Hematopoietic multipotent progenitor cell (in vitro differentiated cells): ENCODE measurements at places on chromosomes 12 and 14. TPM values are rescaled to one million over a fixed set of nuclear protein-coding genes. Genes with fewer than 3 reads are reported as not detected.

The NEUROD4 gene
- total RNA-seq, result not detected

The A2M gene
- total RNA-seq, result under 0.01 TPM

The BMP4 gene
- 0.27 TPM for total RNA-seq

The RNASE3 gene
- total RNA-seq, result 3.0 TPM

The ADAMTS20 gene
- total RNA-seq, result not detected

The KLHL33 gene
- 0.27 TPM for total RNA-seq

The DDX55 gene
- 15.6 TPM for total RNA-seq

The ETFRF1 gene
- total RNA-seq, result 15.1 TPM

The TAS2R42 gene
- total RNA-seq, result not detected

The RPGRIP1 gene
- total RNA-seq, result under 0.01 TPM

The OAS2 gene
- 34.7 TPM for total RNA-seq

The PIP4P1 gene
- 36.1 TPM for total RNA-seq

The BICDL1 gene
- 0.27 TPM for total RNA-seq

DNA sequence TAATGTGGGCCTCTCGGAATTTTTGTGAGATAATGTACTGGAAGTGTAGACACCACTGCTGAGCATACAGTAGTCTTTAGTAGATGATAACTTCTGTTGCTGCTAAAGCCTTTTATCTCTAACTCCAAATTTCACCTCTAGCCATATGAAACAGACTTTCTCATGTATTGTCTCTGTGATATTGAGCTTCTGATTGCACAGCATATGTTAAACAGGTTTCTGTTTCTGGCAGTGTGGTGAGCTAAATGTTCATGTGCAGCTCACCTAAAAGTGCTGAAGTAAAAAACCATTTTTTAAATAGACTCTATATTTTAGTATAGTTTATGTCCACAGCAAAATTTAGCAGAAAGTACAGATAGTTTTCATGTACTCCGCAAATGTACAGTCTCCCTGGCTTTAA, 89.3 kb upstream of the ALX1 start:
- DNase-seq, result no peak

- no peak for DNase-seq
These were observed 204.9 kb downstream of the ZFP36L1 start for GRCh38 chr14:68587931-68588330.

GRCh38 chr12:18439541-18439940, 178.2 kb downstream of the PIK3C2G start:
- no peak for DNase-seq

DNA sequence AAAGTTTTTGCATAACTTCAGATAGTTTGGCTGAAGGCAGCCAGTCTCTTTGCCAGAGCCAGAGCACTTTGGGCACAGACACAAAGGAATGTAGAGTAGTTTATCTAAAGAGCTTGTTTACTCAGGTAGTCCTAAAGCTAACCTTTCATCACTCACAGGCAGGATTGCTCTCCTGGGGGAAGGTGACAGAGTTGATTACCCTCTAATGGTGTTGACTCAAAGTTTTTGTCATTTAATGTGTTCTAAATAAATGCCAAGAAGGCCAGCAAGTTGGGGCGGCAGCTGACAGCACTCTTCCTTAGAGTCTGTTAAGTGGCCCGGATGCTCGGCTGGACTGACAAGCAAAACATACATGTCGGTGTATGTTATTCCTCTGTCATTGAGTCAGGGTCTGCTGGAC, 9.3 kb upstream of the TAS2R46 start:
- no peak for DNase-seq

DNA sequence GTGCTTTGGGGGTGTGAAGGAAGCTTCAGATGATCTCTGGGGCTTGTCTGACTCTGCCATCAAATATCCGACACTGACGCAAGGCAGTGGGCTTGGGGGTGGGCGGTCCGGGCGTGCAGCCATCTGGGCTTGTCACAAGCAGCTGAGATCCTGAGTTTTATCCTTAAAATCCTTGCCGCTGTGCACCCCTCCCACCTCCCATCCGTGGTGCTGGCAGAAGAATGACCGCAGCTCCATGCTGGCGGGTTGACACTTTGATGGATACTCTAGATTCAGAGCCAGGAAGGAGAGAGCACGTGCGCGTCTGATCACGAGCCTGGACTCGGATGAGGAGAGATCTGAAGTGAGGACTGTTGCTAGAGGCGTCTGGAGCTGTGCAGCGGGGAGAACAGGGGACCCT, 3.0 kb downstream of the ZFYVE21 start:
- DNase-seq, result no peak

DNA sequence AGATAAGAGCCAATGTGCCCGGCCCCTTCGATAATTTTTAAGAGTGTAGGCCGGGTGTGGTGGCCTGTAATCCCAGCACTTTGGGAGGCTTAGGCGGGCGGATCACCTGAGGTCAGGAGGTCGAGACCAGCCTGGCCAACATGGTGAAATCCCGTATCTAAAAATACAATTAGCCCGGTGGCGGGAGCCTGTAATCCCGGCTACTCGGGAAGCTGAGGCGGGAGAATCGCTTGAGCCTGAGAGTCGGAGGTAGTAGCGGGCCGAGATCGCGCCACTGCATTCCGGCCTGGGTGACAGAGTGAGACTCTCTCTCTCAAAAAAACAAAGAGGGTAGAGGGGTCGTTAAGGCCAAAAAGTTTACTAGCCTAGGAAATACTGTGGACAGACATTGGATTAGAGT, 2.6 kb downstream of the KRAS start:
- no peak for DNase-seq

GRCh38 chr12:11965258-11965910, 105.4 kb upstream of the BCL2L14 start:
- DNase-seq, result no peak

GRCh38 chr14:85254711-85255110, 275.2 kb upstream of the FLRT2 start:
- no peak for DNase-seq

GRCh38 chr14:65588426-65589140, 176.1 kb downstream of the FUT8 start:
- no peak for DNase-seq

- DNase-seq, result no peak
These were observed 174.3 kb downstream of the MGAT4C start for GRCh38 chr12:86081843-86082242.

- DNase-seq, result no peak
These were observed 3.8 kb downstream of the CACNB3 start for GRCh38 chr12:48822139-48822538.

GRCh38 chr12:98259693-98260092, 255.7 kb upstream of the TMPO start:
- DNase-seq, result no peak

DNA sequence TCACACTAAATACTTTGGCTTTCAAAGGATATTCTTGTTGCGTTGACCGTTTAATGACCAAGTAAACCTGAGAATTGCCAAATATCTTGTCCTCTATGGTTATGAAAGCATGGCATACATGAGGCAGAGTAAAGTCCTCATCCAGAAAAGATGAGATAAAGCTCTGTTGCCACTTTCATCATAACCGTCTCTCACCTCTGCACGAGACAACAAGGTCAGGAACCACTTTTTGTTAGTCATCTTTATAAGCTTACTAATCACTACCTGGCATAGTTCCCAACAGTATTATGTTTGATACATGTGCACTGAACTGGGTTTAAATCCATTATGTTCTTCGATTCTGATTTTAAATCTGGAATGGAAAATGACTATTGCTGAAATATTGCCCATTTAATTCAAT, 31.3 kb downstream of the PTPRB start:
- DNase-seq, result no peak

DNA sequence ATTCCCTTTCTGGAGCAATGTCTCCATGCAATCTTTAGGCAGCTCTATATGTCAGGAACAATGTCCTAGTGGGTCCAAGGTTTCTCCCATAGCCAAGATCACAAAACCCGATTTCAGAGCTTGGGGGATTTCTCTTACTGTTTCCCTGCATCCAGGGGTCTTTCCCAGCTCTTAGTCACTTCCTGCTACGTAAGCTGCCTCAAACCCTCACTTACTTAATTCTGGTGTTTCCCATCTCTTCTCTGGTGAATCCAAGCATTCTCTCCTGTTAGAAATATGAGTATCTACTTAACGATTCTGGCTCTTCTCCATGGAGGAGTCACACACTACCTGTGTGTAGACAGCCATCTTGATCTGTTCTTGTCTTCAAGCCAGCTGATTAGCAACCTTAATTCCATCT, 80.0 kb downstream of the IFNG-AS1 start:
- no peak for DNase-seq

- DNase-seq, result no peak
These were observed 198.5 kb downstream of the PTPRO start for GRCh38 chr12:15520844-15521243.

GRCh38 chr12:79301181-79301580, 389.6 kb downstream of the PAWR start:
- no peak for DNase-seq

DNA sequence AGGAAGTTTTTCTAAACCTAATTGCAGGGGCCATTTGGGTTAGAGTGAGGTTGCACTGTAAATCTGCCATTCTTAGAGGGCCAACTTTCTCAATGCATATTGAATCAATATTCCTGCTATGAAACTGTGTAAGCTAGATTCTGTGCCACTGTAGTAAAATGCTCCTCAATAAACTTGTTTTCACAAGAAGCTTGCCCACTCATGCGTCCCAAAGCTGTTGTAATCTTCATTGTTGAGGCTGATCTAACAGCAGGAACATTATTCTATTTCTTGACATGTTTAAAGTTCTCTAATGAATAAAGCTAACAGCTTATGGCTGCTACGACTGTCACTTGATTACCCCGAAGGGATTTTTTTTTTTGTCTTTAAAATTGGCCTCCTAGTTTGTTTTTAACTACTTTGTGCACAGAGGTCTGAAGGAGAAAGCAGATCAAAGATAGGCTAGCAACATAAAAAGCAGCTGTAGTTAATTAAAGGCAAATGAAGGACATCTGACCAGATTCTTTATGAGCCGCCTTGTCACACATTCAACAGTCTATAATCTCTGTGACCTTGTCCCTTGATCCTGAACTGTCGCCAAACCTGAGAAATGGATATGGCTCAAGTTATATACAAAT, 243.7 kb downstream of the PAX9 start:
- no peak for DNase-seq

- no peak for DNase-seq
These were observed 269.9 kb upstream of the PLEKHG7 start for GRCh38 chr12:92432724-92433441.

DNA sequence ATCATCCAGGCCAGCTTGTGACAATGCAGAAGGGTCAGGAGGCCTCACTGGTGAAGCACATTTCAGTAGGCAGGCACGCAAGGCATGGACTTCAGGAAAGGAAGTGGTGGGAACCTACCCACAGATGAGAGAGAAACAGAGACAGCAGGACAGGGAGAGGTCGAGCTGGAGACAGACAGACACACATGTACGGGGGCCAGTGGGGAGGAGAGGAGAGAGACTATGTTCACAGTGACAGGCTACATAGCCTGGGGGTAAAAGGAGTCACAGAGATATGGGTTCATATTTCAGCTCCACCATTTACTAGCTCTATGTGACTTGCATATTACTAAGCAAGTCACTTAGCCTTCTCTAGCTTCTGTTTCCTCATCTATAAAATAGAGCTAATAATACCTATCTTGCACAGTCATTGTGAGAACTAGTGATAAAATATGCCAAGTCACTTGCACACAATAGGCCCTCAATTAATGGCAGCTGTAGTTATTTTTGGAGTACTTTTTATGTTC, 91.1 kb upstream of the FUT8 start:
- no peak for DNase-seq

GRCh38 chr14:105196265-105196960, 15.3 kb upstream of the NUDT14 start:
- no peak for DNase-seq

DNA sequence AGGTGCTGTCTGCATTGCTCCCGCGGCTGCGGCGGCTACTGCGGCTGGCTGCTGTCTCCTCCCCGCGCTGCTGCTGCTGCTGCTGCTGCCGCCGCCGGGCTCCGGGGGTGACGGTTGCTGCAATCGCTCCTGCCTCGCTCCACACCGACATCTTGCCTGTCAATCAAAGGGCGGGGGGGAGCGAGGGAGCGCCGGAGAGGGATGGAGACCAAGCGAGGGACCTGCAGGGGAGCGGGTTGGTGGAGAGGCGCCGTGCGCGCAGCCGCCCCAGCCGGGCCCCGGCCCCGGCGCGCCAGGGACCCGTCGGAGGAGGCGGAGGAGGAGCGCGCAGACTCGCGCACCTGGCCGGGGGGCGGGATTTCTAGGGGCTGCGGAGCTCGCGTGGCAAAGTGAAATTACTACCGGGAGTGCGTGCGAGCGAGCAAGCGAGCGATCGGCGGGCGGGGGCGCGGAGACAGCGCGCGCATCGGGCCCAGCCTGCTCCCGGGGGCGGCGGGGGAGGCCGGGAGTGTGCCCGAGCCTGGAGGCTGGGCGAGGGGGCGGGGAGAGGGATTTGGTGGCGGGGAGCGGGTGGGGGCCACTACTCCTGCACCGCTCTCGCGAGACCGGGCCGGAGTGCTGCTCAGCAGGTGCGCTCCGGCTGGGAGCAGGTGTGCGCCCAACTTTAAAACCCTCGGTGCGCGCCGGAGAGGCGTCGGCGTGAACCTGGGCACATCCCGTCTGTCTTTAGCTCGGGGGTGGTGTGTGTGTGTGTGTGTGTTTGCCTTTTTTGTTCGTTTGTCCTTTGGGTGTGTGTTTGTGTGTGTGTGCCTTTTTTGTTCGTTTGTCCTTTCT, at the start of gene KSR2:
Gene KSR2 (minus strand): TSS at position 165 of the 834 bp plus-strand sequence. CDS start 735 bp downstream, outside the sequence.
- DNase-seq, result peak; percentile 27

- no peak for DNase-seq
These were observed 3.8 kb downstream of the OSBPL8 start for GRCh38 chr12:76555797-76556196.

GRCh38 chr12:107778383-107779025, 4.0 kb downstream of the ASCL4 start:
- DNase-seq, result no peak

DNA sequence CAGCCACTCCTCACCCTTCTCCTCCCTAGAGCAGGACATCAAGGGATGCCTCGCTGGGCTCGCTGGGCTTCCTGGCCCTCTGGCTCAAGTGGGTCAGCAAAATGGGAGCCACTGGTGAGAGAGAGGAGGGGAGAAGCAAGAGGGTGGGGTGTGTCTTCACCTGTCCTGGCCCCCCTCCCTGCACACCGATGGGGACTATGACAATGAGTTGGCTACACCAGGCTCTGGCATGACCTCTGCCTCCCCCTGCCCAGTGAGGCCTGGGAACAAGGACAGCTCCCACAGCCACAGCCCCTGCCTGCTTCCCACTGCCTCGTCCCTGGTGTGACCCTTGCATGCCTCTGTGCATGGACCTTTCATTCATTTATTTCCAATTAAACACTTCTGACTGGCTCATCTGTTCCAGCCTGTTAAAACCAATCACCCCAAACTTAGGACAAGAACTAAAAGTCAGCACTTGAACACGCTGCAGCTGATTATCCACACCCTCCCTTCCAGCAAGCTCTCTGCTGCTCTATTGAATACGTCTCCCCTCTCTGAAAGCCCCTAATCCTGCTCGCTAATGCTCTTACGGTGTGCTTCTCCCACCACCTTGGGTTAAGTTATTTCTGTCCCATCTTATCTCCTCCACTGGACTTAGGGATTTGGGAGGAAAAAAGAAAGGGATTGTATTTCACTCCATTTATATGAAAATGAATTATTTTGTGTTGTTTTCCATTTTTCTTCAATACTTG, 5.8 kb upstream of the PPP2R5C start:
- no peak for DNase-seq

GRCh38 chr14:51650716-51651387, 858 bp upstream of the FRMD6 start:
- DNase-seq, result no peak
